CD4-positive, alpha-beta T cell (primary cell): ENCODE measurements at places on chromosomes 16 and 17. TPM values are rescaled to one million over a fixed set of nuclear protein-coding genes. Genes with fewer than 3 reads are reported as not detected.

DNA sequence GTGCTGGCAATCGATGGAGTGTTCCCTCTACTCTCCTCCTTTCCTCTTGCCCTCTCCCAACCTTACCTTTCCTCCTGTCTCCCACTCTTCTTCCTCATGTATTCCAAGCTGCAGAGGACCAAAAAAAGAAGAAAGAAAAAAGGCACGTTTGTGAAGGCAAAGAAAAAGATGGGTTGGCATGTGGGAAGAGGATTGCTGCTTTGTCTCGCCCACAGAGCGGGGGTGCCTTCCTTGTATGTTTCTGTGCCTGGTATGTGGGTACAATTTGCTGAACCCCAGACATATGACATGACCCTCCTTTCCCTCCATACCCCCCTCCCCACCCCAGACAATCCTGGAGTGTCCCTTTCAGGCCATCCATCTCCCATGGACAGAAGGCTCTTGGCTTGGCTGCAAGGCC is 13.1 kb upstream of the CTCF start:
- no peak for DNase-seq
- peak overlapping the region; percentile 72 for H3K27ac ChIP-seq
- no peak overlapping the region for H3K4me3 ChIP-seq

GRCh38 chr17:45341533-45342158 is 24.8 kb upstream of the MAP3K14 start:
- H3K4me3 ChIP-seq: no peak overlapping the region
- H3K27me3 ChIP-seq: no peaks in the 10 kb centered on the region
- no peaks in the 10 kb centered on the region for H3K36me3 ChIP-seq
- H3K4me1 ChIP-seq: no peaks in the 10 kb centered on the region
- DNase-seq: no peak

DNA sequence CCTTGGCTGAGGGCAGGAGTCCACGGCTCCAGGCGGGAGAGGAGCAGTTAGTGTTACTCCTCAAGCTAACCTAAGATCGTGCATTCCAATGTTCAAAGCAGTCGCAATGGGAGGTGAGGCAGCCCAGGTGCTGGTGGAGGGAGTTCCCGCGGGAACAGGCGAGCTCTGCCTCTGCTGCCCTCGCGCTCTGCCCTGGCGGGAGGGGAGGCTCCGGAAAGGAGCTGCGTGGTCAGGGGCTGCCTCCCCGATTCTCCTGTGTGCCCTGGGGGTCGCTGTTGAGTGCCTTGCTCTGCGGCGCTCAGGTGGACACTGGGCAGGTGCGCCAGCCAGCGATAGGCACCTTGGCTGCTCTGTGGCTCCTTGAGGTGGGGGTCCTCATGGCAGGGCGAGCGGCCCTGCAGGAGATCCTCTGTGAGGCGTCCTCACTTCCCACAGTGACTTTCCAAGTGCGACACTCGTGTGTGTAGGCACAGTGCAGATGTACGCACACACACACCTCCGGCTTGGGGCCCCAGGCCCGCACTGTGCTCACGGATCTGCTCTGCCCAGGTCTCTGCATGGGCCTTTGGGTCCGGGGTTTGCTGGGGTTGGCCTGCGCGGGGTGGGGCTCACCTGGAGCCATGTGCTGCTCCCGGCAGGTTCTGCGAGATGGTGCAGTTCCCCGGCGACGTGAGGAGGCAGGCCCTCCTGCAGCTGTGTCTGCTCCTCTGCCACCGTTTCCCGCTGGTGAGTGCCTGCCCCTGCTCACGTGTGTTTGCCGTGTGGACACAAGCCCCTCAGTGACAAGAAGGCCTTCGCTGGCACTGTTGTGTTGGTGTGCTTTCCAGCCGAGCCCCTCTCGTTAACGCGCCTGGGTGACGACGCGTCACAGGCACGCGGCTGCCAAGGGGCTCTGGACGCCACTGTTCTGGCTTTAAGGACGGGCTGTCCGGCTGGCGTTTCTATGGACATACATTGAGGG is 97.9 kb upstream of the ZNF750 start:
- H3K36me3 ChIP-seq: peaks cover 75% of the 10 kb centered on the region
- no peaks in the 10 kb centered on the region for H3K4me1 ChIP-seq
- H3K27me3 ChIP-seq: no peaks in the 10 kb centered on the region
- no peak overlapping the region for H3K4me3 ChIP-seq

DNA sequence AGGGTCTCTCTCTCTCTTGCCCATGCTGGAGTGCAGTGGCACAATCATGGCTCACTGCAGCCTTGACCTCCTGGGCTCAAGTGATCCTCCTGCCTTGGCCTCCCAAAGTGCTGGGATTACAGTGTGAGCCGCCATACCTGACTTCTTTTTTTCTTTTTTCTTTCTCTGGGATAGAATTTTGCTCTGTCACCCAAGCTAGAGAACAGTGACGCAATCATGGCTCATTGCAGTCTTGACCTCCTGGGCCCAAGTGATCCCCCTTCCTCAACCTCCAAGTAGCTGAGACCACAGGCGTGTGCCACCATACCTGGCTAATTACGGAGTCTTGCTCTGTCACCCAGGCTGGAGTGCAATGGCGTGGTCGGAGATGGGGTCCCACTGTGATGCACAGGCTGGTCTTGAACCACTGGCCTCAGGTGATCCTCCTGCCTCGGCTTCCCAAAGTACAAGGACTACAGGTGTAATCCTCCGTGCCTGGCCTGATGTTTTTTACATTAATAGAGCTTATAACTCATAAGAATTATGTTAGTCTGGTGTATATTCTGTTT is 76.5 kb downstream of the BCAS3 start:
- H3K4me1 ChIP-seq: no peaks in the 10 kb centered on the region
- H3K27ac ChIP-seq: no peak overlapping the region
- no peak overlapping the region for H3K4me3 ChIP-seq
- no peaks in the 10 kb centered on the region for H3K27me3 ChIP-seq
- no peak for DNase-seq

GRCh38 chr17:50257676-50258224 is 16.5 kb upstream of the TMEM92 start:
- DNase-seq: no peak
- no peak overlapping the region for H3K27ac ChIP-seq
- H3K27me3 ChIP-seq: peaks cover 4% of the 10 kb centered on the region
- H3K4me1 ChIP-seq: no peaks in the 10 kb centered on the region
- H3K4me3 ChIP-seq: no peak overlapping the region
- no peaks in the 10 kb centered on the region for H3K36me3 ChIP-seq

- H3K4me3 ChIP-seq: no peak overlapping the region
- DNase-seq: no peak
- no peaks in the 10 kb centered on the region for H3K4me1 ChIP-seq
- peaks cover 2% of the 10 kb centered on the region for H3K27me3 ChIP-seq
These were observed 347.2 kb downstream of the SOX9 start for GRCh38 chr17:72467841-72468653.

GRCh38 chr17:44176671-44177501 is 6.4 kb downstream of the ASB16 start:
- DNase-seq: no peak
- H3K27ac ChIP-seq: no peak overlapping the region
- no peaks in the 10 kb centered on the region for H3K27me3 ChIP-seq
- H3K4me1 ChIP-seq: peaks cover 4% of the 10 kb centered on the region

DNA sequence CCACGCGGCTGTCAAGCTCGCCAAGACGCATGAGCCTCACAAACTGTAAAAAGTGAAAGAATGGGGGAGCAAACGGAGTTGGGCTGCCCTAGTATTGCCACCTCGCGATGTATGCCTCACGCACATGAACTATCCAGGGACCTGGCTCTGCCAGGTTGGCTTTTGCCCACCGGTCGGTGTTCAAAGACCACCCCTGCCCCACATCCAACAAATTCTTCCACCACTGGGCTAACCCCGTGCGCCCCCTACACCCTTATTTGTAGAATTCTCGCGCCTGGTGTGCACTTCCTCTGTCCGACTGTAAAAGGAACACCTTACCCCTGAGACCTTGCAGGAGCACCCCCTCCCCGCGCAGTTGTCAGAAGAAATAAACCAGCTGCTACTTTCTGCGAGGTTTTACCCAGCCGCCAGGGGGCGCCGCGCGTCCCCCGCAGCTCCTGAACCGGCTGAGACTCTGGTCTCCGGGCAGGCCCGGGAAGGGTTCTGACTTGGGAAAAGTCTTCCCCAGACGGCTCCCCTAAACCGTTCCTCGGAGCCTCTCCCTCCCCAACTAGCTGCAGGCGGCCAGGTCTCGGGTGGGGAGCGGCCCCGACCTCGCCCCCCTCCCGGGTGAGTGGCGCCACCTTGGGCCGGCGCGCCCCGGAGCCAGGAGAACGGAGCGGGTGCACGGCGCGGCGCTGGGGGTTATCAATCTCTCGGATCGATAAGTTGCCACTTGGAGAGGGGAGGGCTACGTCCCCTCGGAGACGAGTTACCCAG is 1.7 kb upstream of the ZNF423 start:
- H3K27me3 ChIP-seq: peaks cover 33% of the 10 kb centered on the region
- no peak overlapping the region for H3K27ac ChIP-seq

- H3K27me3 ChIP-seq: no peaks in the 10 kb centered on the region
- no peak overlapping the region for H3K27ac ChIP-seq
- no peaks in the 10 kb centered on the region for H3K36me3 ChIP-seq
- no peak for DNase-seq
- no peak overlapping the region for H3K4me3 ChIP-seq
- H3K4me1 ChIP-seq: no peaks in the 10 kb centered on the region
These were observed 64.2 kb upstream of the ZNF469 start for GRCh38 chr16:88318521-88318920.

GRCh38 chr17:71032746-71033273 is 863.5 kb downstream of the KCNJ2 start:
- no peak overlapping the region for H3K4me3 ChIP-seq
- DNase-seq: no peak
- H3K27ac ChIP-seq: no peak overlapping the region
- H3K36me3 ChIP-seq: no peaks in the 10 kb centered on the region

SCIMP gene
- 0.47 TPM for total RNA-seq

EME1 gene
- 0.36 TPM for total RNA-seq

EFCAB5 gene
- 0.53 TPM for total RNA-seq

MAPT gene
- 0.53 TPM for total RNA-seq

STH gene
- total RNA-seq: not detected

RND2 gene
- 0.27 TPM for total RNA-seq

MYO19 gene
- total RNA-seq: 64.4 TPM
